Hippocampal formation (tissue), 2 donors: ENCODE measurements at places on chromosomes 1 and 21.

- no peak for DNase-seq
Observed at GRCh38 chr1:30183895-30184294, 539.5 kb downstream of the MATN1 start.

DNA sequence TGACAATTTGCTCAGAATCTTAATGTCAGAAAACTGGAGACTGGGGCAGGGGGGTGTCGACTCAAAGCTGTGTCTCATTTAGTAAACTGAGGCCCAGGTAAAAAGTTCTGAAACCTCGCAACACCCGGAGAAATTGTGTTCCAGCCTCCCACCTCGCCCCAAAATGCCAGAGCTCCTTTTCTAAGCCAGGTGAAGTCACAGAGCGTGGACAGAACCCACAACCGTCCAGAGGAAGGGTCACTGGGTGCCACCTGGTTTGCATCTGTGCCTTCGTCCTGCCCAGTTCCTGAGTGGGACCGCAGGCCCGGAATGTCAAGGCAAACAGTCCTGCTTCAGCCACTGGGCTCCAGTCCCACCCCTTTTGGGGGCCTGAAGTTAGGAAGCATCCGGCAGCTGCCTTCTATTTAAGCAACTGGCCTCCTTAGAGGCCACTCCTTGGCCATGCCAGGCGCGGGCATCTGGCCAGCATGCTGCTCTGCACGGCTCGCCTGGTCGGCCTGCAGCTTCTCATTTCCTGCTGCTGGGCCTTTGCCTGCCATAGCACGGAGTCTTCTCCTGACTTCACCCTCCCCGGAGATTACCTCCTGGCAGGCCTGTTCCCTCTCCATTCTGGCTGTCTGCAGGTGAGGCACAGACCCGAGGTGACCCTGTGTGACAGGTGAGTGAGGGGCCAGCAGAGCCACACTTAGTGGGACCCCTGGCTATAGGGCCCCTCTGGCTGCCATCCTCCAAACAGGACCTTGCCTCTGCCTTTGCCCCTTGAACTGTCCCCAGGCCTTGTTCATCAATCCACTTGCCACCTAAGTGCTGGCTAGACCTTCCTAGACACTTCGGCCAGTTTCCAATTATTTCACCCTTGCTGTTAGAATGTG is at the start of gene TAS1R1:
TAS1R1 (plus strand) TSS at position 401 of the 872 bp plus-strand sequence; CDS start at position 468, 67 bp downstream.
- DNase-seq: peak; percentile 42

GRCh38 chr1:110235834-110236682 is 25.9 kb downstream of the KCNC4 start:
- DNase-seq: no peak

DNA sequence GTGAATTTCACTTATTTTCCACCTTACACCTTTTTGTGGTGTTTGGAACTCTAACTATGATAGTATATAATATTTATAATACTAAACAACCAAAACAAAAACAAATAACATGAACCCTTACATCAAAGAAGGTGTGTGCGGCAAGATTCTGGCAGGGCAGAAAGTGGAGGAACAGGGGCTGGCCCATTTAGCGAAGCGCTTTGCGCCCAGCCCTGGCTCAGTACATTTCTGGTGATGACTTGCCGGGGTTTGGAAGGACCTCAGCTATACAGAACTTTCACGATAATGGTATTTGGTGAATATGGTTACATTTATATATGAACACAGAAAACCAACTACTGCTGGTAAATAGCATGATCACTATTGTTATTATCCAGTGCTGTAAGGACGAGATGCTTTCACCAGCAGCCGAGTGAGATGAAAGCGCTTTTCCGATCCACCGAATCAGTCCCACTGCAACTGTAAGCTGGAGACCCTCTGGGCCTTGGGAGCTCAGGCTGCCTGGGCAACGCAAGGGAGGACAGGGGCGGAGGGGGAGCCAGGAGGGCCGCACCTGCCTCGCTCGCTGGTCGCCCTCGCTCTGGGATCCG is 63.9 kb downstream of the CD247 start:
- no peak for DNase-seq

- DNase-seq: no peak
Observed at GRCh38 chr1:231731268-231731667, 104.7 kb downstream of the DISC1 start.

- no peak for DNase-seq
Observed at GRCh38 chr1:42399315-42400100, 18.9 kb downstream of the RIMKLA start.

DNA sequence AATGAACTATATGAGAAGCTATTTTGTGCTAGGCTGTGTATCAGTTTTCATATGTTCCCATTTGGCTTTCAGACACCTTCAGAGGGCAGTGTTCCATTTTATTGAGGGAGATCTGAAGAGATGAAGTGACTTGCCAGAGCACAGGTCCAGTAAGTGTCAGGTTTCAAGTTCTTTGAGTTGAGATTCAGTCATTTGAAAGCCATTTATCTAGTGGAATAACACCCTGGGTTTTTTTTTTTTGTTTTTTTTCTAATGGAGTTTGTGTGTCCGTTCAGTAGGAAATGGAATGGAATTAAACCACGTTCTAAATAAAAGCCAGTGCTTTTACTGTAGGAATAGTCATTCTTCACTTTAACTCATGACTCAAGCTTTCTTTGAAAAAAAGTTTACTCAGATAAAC is 652.9 kb upstream of the USP24 start:
- DNase-seq: no peak

DNA sequence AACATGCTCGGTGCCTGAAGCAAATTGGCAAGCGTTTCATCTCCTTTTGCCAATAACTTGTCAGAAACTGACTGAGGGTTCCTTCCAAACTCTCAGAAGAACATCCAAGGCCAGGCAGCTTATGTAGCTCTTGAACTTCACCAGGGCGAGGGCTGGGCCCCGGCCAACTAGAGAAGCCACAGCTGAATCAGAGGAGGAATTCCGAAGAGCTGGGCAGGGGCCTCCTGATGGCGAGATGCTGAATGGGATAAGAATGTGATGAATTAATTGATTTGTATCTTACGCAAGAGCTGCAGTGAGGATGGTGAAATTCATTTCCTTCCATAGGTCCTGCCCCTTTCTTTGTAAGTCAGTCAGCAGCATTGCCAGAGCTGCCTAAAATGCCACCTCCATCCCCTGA is 345.8 kb downstream of the KIF26B start:
- DNase-seq: no peak

DNA sequence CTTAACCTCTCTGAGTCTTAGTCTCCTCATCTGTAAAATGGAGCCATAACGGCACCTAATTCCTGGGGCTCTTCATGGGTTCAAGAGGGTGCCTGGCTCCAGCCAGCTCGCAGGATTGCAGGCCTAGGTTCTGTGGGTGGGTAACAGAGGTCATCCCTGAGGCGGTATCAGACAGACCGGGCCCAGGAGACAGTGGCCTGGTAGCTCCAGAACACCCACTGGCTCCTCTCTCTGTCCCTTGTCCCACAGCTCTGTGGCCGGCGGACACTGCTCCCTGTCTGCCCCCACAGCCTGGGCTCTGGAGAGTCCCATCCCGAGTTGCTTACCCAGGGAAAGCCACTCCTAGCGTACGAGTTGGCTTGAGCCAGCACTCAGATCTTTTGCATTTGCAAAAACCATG is 150.3 kb downstream of the PEX14 start:
- no peak for DNase-seq

DNA sequence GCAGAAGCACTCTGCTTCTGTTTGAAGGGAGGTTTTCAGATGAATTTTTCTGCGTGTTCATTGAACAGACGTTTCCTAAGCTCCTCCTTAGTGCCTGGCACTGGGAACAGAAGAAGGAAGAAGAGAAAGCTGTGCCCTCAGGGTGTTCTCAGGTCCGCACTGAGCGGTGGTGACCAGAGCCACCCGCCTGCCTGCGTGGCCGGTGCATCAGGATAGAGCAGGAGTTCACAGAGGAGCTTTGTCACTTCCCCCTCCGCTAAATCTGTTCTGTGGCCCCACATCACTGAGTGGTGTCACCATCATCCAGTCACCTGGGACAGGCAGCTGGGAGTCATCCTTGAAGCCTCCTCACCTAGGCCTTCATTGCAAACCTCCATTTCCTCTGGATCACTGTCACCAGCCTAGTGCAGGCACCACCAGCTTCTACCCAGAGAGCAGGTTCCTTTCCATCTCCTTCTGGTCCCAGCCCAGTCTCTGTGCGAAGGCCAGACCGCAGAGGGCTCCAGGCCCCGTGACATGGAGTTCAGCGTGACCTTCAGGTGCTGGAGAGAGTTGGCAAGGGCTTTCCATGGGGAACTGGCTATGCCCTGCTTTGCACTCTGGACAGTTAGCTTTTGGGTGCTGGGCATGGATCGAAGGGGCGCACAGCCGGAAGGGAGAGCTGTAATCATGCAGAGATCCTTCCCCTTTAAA is 21.7 kb downstream of the PARK7 start:
- no peak for DNase-seq

DNA sequence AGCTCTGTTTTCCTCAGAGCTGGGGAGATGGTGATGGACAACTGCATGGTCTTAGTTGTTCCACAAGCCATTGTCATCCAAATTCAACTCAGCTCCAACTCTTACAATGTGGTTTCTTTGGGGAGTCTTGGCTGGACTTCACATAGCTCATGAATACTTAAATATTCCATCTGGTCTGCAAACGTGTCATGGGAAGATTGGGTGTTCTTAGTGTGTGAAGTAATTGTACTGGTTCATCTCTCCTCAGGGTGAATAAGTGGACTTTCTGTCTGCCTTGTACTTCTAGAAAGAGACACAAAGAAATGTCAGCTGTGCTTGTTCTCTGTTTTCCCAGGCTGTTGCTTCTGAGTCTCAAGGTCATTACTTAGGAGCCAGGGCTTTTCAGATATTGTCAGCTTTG is 106.6 kb downstream of the VPS13D start:
- DNase-seq: no peak

DNA sequence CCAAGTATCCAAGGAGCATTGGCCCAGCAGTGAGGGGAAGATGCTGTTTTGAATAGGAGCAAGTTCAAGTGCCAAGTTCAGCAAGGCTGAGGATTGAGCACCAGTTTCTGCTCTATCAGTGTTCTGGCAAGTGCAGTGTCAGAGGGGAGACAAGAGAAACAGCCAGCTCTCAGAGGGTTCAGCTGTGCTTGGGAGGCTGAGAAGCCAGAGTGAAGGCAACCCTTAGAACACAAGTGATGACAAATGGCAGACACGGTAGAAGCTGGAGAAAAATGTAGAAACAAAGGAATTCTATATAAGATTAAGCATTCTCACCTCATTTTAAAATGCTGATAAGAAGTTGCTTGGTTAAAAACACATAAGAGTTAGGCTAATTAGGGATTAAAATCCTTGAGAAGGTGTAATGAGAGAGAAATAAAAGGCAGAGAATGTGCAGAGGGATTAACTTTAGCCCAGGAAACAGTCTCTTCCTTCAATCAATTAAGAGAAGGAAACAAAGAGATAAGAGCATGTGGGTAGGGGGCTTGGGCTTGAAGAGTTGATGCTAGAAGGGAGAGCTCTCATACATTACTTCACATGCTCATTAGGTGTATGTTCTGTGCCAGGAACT is 475.4 kb downstream of the AJAP1 start:
- DNase-seq: no peak

DNA sequence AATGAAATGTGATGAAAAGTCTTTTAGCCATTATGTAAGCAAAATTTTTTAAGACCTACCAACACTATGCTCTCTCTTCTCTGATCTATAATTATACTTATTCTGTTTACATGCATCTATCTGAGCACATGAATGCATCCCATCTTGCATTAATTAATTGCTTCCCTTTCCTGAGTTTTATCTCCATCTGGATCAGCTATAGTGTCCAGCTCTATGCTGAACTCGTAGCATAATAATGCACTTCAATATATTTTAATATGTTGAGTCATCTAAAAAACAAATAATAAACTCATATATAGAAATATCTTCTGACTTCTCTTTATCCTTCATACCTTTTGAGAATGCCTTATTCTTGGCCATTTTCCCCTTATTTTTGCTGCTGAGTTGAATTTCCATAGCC is 1097.8 kb downstream of the TTLL7 start:
- no peak for DNase-seq

GRCh38 chr1:83620016-83620415 is 378.9 kb downstream of the TTLL7 start:
- DNase-seq: no peak

DNA sequence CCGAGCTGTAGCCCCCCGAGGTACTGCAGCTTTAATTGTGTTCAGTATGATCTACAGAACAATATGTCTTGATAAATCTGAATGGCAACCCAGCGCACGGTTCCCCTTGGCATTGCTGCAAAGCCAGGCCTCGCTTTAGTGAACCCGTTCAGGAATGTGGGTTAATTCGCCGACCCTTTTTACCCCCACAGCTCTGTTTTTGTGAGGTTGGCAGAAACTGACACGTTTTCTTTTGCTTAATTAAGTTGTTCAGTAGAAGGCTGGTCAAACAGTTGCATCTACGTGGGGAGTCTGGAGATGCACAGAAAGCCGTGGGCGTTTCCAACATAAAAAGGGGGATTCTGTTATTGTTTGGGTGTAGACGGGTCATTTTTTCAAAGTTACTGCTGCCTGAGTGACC is 43.2 kb downstream of the OLIG1 start:
- no peak for DNase-seq

DNA sequence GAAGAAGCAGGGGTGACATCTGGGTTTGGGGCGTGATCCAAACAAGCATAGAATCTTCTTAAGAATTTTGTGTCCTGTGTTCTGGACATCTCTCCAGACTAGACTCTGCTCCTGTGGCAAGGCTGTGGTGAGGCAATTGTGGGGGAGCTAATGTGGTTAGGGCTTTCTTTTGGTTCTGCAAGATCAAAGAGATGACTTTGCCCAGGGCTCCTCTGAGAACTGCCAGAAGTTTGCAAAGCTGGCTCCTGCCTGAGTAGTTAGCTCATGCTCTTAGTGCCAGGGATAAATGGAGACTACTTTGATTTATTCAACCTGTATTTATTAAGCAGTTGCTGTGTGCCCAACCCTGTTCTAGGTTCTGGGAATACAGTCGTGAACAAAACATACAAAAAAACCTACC is 34.0 kb upstream of the CRNN start:
- no peak for DNase-seq

GRCh38 chr1:210189426-210189825 is 43.2 kb upstream of the SERTAD4 start:
- DNase-seq: no peak

DNA sequence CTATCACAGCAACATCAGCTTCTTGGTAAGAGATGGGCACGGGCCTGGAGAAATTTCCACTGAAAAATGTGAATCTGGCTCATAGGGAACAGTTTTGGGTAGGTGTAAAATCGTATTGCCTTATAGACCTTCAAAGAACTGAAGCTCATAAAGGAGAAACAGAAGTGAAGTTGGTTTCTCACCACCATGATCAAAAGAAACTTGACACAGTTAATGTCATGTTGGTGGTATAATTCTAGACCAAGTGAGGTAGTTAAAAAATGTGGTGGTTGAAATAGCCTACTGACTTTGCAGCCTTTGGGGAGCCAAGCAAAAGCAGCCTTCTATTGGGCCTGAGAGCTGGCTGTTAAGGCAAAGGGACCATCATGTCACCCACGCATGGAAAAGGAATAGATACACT is 8.9 kb downstream of the CD1D start:
- DNase-seq: no peak

GRCh38 chr1:44524655-44525500 is 119.8 kb downstream of the RNF220 start:
- DNase-seq: no peak
